ENCODE measurements at places on chromosomes 13 and 19. TPM values are rescaled to one million over a fixed set of nuclear protein-coding genes. Genes with fewer than 3 reads are reported as not detected.

DNA sequence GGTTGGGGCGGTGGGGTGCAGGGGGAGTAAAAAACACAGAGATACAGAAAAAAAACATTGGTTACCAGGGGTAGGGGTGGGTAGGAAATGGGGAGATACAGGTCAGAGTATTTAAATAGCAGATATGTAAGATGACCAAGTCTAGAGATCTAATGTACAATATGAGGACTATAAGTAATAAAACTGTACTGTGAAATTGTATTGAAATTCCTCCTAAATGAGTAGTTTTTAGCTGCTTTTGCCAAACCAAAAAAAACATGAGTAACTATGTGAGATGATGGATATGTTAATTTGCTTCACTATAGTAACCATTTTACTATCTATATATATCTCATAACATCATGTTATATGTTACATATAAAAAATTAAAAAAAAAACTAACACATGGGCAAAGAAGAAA, 29.6 kb downstream of the VWA8 start:
- no peak for DNase-seq

CCL25 gene
- total RNA-seq, result not detected

LYPD3 gene
- not detected for total RNA-seq

- DNase-seq, result no peak
These were observed 61.6 kb downstream of the MYCBP2 start for GRCh38 chr13:77265336-77265735.

- no peak for DNase-seq
These were observed 254.9 kb downstream of the DLEU7 start for GRCh38 chr13:50588491-50589130.

- no peak for DNase-seq
These were observed 35.0 kb upstream of the VWA8 start for GRCh38 chr13:41995946-41996345.

DNA sequence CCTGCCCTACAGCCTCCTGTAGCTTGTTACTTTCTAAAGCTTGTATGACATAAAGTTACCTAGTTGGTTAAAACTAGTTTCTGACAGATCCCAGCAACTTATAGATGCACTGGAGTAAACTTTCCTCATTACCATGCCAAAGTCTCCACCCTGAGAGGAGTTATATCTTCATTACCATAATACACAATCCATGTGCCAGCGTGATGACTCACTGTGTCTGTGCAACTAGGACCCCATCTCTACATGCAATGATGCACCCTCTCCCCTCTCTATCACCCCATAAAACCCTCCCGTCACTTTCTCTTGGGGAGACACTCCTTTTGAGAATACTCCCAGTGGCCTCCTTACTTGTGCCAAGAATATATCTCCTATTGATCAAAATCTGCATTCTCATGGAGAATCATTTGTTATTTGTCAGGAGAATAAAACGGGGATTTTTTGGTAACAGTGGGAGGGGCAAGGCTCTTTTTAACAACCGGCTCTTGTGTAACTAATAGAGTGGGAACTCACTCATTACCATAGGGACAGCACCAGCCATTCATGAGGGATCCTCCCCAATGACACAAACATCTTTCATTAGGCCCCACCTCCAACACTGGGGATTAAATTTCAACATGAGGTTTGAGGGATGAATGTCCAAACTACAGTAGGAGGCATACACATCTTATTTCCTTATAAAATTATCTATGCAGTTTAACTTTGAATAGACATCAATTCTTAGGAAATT, 235.1 kb upstream of the ATXN8OS start:
- no peak for DNase-seq

GRCh38 chr13:113835461-113836270, 28.2 kb downstream of the GAS6 start:
- DNase-seq, result no peak

- peak; percentile 90 for DNase-seq
These were observed 12.4 kb downstream of the TMEM143 start for GRCh38 chr19:48351341-48351752.

CYP2A7 gene
- not detected for total RNA-seq

DNA sequence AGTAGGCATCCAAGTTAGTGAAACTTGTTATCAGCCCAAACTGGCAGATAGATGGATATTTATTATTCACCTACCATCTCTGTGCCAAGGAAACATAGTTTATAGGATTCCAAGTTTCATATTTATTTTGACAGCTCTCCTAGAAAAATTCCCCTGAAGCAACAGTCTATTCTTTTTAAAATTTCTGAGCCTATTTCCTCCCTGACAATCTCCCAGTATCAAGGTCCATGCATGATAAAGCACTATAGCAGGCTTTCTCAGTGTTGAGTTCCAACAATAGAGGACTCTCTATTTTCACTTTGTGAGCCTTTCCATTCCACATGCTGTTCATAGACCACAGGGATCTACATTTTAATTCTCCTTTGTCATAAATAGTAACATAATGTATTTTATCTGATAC, 312.6 kb downstream of the SLITRK6 start:
- no peak for DNase-seq
